Cerebellar nuclear complex (tissue), 1 donor: ENCODE measurements at places on chromosomes 5 and 9.

DNA sequence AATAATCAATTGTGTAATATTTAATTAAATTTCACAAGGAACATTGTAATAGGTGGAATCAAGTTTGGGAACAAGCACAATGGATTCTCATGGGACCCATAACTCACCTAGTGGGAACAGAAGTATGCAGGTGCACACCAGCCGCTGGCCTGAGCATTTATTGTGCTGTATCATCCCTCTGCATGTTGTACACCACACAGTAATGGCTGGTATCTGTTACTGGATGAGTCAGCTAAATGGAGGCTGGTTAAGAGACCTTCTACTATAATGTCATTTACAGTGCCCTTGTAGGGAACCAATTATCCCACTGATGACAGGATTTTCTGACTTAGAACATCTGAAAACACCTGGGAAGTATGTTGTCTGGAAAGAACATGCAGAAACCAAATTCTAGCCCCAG is 3.2 kb upstream of the MAP3K1 start:
- DNase-seq: no peak

- no peak for DNase-seq
Measured at GRCh38 chr5:159106193-159106568, 6.5 kb upstream of the EBF1 start.

- no peak for DNase-seq
Measured at GRCh38 chr5:159478950-159479349, 148.7 kb upstream of the IL12B start.

DNA sequence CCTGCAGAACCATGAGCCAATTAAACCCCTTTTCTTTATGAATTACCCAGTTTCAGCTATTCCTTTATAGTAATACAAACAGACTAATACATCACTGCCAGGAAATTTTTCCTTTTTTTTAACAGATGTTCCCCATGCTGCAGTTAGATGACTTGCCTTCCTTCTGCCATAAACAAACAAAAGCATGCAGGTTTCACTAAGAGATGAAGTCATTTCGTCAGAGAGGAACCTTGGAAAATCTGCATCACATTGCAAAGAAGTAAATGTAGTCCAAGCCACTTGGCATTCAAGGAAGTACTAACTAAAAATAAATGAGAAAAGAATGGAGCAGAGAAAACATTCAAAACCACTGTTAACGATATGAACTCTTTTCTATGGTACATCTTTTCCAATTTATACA is 194.1 kb upstream of the EFNA5 start:
- DNase-seq: no peak

- DNase-seq: no peak
Measured at GRCh38 chr5:53261245-53261644, 151.7 kb upstream of the MOCS2 start.

DNA sequence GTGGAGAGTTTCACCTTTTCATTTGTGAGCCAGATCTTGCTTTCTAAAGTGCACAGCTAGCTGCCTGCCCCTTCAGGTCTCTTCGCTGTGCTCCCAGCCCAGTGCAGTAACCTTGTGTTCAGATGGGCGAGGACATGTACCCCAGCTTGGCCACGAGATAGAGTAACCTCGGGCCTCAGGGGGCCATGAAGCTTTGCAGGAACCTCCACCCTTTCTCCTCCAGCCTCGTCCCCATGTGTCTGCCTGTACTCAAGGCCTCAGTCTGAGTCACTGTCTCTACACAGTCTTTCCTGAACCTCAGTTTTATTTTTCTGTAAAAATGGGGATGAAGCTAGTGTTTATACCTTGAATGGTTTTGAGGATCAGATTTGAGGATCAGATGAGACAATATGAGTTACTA is 37.9 kb downstream of the ERGIC1 start:
- no peak for DNase-seq

- no peak for DNase-seq
Measured at GRCh38 chr5:33300209-33300742, 140.5 kb upstream of the TARS1 start.
